Activated CD4-positive, alpha-beta T cell treated with anti-CD3 and anti-CD28 coated beads, Interleukin-2, amount 10 ng/mL, durations not matched to agents 7 days and 5 days (primary cell): ENCODE measurements at places on chromosomes 2 and 18.

DNA sequence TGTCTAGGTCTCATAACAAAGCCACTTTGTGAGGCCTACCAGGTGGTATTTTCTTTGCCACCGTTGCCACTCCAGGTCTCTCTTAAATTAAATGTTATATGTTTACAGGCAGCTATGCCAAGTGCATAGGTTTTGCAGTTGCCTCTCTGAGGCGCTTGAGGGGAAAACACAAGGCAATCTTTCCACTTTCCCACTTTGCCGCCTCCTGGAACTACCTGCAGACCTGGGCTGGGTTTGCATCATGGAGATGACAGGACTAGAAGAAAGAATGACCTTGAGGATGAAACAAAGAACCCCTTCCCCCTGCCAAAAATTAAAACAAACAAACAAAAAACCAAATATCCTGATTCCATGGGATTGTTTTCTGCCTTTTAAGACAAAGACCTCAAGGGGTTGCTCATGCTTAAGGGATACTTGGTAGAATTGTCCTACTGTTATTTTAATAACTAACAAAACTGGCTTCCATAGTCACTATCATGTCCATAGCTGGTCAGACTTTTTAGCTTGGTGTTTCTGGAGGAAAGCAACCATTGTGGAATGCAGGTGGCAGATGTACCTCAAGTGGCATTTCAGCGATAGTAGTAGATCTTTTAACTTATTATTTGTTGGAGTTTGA lies 159.9 kb downstream of the PRPF40A start:
- DNase-seq: no peak

- no peak for DNase-seq
Observed at GRCh38 chr2:169452080-169452479, 27.2 kb upstream of the BBS5 start.

DNA sequence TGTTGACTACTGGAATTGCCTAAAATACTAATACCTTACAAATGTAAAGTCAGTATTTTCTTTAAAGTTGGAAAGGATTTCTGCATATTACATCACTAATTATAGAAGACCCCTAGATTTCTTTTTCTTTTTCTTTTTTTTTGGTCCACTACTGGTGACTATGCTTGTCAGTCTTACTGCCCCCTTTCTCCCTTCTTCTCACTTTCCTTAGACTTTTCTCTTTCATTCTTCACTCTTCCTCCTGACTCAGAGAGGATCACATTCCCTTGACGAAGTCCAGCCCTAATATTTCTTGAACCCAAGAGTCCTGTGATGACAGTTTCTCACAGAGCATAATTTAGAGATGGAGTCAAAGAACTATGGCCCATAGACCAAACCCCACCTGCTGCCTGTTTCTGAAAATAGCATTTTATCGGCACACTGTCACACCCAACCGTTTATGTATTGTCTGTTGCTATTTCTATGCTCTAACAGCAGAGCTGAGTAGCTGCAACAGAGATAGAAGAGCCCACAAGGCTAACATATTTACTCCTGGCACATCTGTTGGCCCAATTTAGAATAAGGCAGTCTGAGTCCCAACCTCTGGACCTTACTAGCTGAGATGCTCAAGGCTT lies 40.6 kb upstream of the RIOK3 start:
- DNase-seq: no peak

DNA sequence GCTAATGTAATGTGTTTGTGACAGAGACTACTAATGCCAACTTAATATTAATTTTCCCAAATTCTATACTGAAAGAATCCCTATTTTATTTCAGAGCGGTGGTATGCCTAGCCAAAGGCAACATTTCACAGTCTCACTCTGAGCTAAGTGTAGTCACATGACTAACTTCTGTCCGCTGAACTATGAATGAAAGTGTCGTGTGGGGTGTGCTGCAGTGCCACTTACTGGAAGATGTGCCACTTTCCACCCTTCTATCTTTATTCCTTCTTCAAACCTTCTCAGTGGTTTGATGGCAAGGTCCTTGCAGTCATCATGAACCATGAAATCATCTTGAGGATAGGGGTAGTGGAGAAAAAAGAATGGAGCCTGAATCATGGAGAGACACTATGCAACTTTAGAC lies 47.3 kb upstream of the C1D start:
- no peak for DNase-seq

GRCh38 chr2:20634507-20635112 lies 16.3 kb downstream of the HS1BP3 start:
- no peak for DNase-seq

DNA sequence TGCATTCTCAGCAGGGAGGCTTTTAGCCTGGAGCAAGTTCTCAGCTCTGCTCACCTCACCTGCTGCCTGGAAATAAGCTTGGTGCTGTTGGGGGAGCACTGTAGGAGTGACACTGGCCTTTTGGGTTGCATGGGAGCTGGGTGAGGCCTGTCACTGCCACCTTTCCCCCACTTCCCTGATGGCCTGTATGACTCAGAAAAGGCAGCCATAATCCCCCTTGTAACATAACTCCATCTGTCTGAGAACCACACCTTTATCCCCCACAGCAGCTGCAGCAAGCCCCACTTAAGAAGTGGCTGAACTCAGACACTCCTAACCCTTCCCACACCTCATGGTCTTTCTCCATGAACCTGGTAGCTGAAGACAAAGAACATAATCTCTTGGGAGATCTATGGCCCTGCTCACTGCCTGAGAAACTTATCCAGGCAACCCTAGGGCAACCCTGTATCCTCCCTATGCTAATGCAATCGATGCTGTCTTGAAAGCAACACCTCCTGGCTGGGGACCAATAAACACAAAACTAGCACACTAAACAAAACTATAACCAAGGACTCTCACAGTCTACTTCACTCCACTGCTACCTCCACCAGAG lies 258.9 kb upstream of the OSR1 start:
- no peak for DNase-seq

GRCh38 chr2:118697781-118698180 lies 149.7 kb downstream of the EN1 start:
- DNase-seq: no peak

DNA sequence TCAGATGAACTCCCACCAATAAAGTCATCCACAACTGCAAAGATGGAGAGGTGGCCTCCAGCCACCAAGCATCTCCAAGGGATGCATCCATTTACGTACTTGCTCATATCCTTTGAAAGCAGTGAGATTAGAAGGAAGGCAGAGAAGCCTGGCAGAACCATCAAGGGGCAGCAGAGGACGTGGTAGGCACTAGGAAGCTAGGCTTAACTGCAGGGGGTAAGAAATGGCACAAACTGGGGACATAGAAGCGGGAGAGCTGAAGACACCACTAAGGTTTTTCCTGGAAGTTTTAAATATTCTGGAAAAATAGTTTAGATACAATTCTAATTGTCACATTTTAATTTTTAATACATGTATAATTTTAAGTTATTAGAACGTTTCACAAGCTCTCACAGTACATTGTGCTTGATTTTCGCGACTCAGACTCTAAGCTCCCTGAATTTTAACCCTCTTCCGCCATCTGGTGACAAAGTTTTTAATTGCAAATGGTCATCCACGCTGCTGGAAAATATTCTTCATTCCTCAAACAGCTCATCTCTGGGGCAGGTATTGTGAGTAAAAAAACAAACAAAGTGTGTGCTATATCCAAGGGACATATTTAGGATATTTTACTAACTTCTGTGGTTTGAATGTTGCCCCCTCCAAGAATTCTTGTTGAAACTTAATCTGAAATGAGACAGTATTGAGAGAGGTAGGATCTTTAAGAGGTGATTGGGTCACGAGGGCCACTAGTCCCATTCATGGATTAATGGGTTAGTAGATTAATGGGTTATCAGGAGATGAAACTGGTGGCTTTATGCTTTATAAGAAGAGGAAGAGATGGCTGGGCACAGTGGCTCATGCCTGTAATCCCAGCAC lies 1.6 kb upstream of the PSTPIP2 start:
- DNase-seq: peak; percentile 78

- DNase-seq: no peak
Observed at GRCh38 chr18:37302519-37302918, 263.1 kb downstream of the CELF4 start.

GRCh38 chr2:190766595-190766994 lies 114.0 kb upstream of the GLS start:
- DNase-seq: no peak

DNA sequence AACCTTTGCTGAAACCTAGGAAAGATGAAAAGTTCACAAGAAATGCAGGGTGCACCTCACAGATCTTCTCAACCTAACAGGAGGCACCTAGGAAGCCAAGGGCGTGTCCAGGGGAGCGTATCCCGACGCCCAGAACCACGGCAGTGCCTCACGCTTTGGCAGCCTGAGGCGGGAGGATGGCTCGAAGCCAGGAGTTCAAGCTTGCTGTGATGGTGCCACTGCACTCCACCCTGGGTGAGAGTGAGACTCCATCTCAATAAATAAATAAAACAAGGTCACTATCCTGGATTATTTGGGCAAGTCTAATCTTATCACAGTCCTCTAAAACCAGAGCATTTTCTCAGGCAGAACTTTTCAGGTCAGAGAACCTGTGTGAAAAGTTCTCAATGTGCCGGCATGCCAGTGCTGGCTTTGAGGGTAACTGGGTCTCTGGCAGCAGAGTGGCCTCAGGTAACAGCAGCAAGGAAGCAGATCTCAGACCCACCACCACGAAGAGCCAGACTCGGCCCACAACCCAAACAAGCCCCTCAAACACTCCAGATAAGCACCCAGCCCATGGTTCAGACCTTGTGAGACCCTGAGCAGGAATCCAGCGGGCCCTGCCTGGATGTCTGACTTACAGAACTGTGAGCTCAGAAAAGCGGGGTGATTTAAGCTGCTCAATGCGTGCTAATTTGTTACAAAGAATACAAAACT lies 11.7 kb downstream of the HSBP1L1 start:
- DNase-seq: no peak

- peak; percentile 77 for DNase-seq
Observed at GRCh38 chr2:24919037-24919505, 966 bp downstream of the ADCY3 start.

GRCh38 chr2:215002500-215002899 lies 135.9 kb downstream of the ABCA12 start:
- DNase-seq: no peak

DNA sequence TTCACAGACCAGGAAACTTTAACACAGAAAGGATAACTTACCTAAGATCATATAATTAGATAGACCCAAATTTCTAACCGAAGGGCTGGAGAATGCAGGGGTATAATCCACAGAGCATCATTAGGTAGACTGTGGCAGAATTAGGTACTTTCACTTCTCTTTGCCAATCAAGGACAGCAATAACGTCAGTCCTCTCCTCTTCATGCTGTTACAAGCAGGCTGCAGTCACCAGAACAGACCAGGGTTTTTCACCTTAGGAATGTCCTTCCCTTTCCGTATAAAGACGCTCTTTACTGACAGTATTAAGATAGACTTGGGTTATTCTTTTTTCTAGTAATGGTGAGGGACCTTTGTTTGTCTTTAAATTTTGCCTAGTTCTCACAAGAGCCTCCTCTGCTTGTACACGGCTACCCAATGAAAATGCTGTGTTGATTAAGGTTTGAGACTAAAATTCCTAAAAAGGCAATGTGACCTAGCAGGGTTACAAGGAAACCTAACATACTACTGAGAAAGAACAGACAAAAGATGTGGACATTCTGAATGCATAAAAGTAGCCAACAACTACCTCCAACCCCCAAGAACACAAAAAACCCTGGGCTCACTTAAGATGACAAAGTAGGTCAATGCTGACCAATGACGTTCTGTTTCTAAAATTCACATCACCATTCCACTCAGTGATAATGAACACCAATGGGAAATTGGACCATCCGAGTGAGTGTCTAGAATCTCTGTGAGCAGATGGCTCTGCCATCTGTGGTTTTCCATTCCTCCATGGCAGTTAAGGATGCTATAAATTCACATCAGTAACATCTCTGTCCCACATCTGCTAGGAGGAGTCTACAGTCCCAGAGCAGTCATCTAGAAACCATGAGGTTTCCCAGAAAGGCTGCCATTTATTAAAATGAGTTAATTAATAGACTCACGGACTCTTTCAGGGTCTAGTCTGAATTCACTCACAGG lies 2.1 kb downstream of the PDIA6 start:
- DNase-seq: no peak

GRCh38 chr2:157923598-157924217 lies 47.6 kb upstream of the ACVR1 start:
- DNase-seq: no peak

GRCh38 chr18:32195881-32196815 lies 6.3 kb downstream of the MEP1B start:
- no peak for DNase-seq

GRCh38 chr2:199458009-199458805 lies 468 bp upstream of the SATB2 start:
- no peak for DNase-seq

- DNase-seq: no peak
Observed at GRCh38 chr2:2769481-2770431, 438.7 kb upstream of the MYT1L start.

GRCh38 chr18:21972281-21972680 lies 197.1 kb upstream of the GATA6 start:
- DNase-seq: no peak

DNA sequence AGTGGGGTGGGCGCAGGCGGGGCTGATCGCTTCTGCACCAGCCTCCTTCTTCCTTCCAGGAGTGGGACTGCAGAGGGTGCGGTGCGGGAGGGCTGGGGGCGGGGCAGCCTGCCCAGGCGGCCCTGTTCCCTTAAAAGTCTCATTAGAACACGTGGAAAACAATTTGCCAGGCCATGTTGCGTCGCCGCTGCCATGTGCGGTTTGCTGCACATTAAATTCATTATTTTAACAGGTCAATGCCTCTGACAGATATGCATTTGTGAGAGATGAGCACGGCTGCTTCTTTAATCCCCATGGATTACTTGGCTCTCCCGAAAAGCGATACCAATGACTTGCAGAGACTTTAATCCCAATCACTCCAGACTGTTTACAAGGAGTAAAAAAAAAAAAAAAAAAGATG lies 139.0 kb downstream of the CELF4 start:
- DNase-seq: no peak

DNA sequence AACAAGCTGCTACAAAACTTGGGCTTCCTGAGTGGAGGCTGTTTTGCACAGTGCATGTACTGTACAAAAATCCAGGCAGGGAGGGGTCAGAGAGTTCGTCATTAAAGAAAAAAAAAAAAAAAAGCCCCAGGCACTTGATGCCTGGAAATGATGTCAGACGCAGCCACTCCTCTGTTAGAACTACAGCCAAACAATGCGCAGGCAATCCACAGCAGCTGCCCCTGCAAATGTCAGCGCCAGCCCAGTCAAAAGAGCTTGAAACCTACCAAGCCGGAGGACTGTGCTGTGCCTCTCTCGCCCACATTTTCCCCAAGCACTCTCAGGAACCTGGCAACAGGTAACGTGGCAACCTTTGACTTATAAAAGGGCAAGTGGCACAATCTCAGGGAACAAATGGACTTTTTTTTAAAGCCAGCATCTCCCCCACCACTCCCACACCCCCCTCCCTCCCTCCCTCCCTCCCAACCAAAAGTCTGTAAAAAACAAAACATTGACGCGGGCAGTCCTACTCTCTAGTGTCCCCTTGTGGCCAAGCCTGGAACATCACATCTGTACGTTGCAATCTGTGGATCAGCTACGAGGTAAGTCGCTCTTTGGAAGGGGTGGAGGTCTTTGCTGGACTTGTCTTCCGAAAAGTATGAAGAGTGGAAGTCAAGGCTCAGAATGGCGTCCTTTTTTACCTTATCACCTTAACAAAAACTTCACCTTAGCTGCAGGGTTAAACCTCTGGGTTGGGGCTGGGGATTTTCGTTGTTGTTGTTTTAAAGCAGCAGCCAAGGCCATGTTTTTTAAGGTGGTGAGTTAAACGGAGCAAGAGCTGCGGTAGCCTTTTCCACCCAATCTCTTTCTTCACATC lies 144.2 kb downstream of the TGIF1 start:
- DNase-seq: peak; percentile 91

GRCh38 chr2:113201496-113202304 lies 27.9 kb downstream of the PSD4 start:
- DNase-seq: no peak
